ENCODE measurements at places on chromosomes 7 and 10. TPM values are rescaled to one million over a fixed set of nuclear protein-coding genes. Genes with fewer than 3 reads are reported as not detected.

- no peak overlapping the region for H3K4me3 ChIP-seq
- H3K36me3 ChIP-seq, result no peaks in the 10 kb centered on the region
- H3K4me1 ChIP-seq, result no peaks in the 10 kb centered on the region
- no peak for DNase-seq
Observed at GRCh38 chr10:62506371-62506770, 132.2 kb downstream of the ZNF365 start.

DNA sequence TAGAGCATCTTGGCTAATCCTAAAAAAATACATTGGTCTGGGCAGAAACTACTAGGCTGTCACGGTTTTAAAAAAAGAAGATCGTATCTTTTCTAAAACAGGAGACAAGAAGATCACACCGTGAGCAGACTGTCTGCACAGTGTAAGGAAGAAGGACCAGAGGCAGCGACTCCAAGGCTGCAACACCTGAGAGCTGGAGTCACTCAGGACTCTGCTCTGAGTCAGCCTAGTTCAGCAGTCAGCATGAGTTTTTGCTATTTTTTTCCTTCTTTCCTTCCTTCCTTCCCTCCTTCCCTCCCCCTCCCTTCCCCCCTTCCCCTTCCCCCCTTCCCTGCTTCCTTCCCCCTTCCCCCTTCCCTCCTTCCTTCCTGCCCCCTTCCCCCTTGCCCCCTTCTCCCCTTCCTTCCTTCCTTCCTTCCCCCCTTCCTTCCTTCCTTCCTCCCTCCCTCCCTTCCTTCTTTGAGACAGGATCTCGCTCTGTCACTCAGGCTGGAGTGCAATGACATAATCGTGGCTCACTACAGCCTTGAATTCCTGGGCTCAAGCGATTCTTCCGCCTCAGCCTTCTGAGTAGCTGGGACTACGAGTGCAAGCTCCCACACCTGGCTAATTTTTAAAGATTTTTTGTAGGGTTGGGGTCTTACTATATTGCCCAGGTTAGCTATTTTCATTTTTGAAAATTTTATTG is 24.4 kb downstream of the BAG3 start:
- no peaks in the 10 kb centered on the region for H3K27me3 ChIP-seq
- H3K36me3 ChIP-seq, result peaks cover 70% of the 10 kb centered on the region
- no peak overlapping the region for H3K4me3 ChIP-seq
- H3K27ac ChIP-seq, result no peak overlapping the region
- no peak for DNase-seq

- H3K4me3 ChIP-seq, result no peak overlapping the region
- no peaks in the 10 kb centered on the region for H3K36me3 ChIP-seq
- no peaks in the 10 kb centered on the region for H3K4me1 ChIP-seq
Observed at GRCh38 chr7:137850571-137850970, 3.8 kb upstream of the DGKI start.

GRCh38 chr7:66304536-66304935 is 99.4 kb downstream of the TPST1 start:
- H3K27me3 ChIP-seq, result no peaks in the 10 kb centered on the region
- H3K4me1 ChIP-seq, result no peaks in the 10 kb centered on the region
- H3K36me3 ChIP-seq, result no peaks in the 10 kb centered on the region
- H3K4me3 ChIP-seq, result no peak overlapping the region

DNA sequence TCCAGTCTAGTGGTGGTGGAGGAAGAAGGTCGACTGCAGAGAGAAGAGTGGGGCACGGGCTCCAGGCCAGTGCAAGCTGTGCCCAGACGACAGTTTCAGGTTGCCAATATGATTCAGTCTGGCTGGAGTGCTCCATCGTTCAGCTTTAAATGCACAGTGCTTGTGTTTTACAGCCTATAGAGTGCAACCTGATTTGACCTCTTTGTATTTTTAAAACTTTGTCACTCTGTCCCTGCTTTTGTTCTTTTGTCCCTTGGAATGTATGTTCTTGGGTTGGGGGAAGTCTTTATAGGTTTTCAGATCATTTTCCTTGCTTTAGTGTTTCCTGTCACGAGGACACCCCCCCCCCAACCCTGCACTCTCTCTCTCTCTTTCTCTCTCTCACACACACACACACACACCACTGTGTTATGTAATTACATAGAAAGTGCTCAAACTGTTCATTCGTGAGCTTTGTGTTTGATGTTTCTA is 198.0 kb downstream of the CAMK1D start:
- H3K36me3 ChIP-seq, result no peaks in the 10 kb centered on the region
- no peaks in the 10 kb centered on the region for H3K27me3 ChIP-seq
- peak overlapping the region; percentile 56 for H3K27ac ChIP-seq
- peak; percentile 40 for DNase-seq
- no peaks in the 10 kb centered on the region for H3K4me1 ChIP-seq

DNA sequence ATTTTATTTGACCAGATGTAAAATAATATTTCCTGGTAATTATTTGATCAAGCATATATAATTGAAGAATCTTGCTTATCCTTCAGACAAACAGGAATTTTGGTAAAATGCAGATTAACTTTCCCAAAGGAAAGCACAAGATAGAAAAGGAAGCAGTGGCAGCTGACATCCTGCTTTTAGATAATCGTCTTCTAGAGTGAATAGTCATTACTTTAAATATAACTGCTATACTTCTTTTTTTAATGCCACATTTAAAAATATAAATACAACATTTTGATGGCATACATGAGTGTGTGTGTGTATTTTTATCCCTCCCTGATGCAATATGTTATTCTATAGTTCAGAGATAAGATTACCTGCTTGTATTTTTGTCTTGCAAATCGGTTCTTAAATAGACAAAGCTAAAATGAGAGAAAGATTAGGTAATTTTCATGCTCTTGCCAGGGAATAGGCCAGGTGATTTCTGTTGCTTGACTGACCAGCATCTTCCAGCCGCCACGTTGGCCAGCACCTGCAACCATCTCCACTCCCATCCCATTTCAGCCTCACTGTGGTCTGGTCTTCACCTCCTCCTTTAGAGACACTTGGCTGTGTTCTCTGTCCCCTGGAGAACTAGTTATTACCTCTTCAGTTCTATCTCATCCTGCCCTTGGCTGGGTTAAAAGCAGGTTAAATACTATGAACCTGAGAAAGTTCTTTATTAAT is 58.1 kb downstream of the MDFIC start:
- H3K27ac ChIP-seq, result no peak overlapping the region
- H3K27me3 ChIP-seq, result no peaks in the 10 kb centered on the region
- H3K4me1 ChIP-seq, result no peaks in the 10 kb centered on the region
- H3K36me3 ChIP-seq, result peaks cover 5% of the 10 kb centered on the region

DNA sequence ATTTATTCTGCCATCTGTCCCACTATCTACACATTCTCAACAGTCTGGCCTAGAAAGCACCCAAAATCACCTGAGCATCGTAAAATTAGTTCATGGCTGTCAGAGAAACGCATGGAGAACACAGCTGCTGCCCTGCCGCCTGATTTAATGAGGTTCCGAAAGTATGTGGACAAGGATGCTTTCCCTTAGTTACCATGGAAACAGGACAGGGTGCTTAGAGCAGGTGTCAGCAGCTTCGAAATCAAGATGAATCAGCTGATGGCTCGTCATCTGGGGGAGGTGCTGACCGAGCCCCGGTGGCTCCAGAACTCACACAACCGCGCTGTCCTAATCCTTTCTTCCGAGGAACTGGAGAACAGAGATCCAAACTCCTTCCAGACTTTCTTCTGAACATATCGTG is 151.5 kb downstream of the TEX36 start:
- no peaks in the 10 kb centered on the region for H3K27me3 ChIP-seq
- no peak overlapping the region for H3K27ac ChIP-seq
- H3K4me1 ChIP-seq, result no peaks in the 10 kb centered on the region
- no peaks in the 10 kb centered on the region for H3K36me3 ChIP-seq
- DNase-seq, result no peak

SFTPD gene
- total RNA-seq, result not detected

LIPJ gene
- 0.19 TPM for total RNA-seq

GRB10 gene
- 10.6 TPM for total RNA-seq

IGFBP1 gene
- total RNA-seq, result not detected

PTPRE gene
- 27.9 TPM for total RNA-seq
